GM10248 (cell line): ENCODE measurements at places on chromosomes 13 and 19.

DNA sequence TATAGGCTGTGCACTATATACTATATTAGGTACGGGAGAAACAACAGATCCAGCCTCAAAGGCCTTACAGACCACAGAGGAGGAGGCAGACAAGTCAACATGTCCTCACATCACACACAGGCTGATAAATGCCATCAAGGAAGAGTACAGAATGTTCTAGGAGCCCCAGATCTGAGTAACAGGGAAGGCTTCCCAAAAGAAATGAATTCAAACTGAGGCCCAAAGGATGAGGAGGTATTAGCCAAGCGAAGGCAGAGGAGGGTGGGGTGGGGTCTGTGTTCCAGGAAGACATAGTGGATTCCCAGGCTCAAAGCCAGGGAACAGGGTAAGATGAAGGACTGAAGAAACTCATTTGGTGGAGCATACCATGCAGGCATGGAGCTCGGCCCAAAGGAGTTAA is 55.1 kb downstream of the RXFP2 start:
- no peak for DNase-seq

DNA sequence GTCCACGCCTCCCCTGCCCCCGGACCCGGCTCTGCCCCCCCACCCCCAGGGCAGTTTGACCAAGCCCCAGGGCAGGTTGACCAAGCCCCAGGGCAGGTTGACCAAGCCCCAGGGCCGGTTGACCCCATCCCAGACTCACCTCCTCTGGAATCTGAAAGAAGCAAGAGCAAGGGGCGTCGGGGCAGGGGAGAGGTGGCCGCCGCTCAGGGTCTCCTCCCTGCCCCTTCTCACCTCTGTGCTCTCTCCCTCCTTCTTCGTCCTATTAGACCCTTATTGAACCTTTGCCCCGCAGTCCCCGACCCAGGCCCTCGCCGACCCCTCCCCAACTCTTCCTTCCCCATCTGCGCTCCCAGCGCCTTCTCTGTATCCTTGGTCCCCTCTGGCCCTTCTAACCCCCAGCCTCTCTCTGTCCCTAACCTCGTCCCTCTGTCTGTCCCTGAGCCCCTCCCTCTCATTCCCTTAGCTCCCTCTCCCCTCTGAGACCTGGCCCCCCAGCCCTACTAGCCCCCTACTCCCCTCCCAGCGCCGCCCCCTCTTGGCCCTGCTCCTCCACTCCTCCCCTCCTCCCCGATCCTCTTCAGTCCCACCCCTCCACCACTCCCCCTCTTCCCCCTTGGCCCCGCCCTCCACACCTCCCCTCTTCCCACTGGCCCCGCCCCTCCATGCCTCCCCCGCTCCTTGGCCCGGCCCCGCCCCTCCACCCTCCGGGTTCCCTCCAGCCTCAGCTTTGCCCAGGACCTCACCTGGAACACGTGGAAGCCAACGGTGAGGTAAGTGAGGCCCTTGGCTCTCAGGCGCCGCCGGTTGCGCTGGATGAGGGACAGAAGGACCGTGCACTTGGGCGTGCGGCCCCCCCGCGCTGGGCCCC is 7.6 kb downstream of the CAPN12 start:
- DNase-seq: peak; percentile 91

- no peak for DNase-seq
Observed at GRCh38 chr19:58117841-58118575, 20.0 kb upstream of the ZSCAN18 start.

GRCh38 chr19:39163621-39164020 is 33.1 kb upstream of the NCCRP1 start:
- no peak for DNase-seq

DNA sequence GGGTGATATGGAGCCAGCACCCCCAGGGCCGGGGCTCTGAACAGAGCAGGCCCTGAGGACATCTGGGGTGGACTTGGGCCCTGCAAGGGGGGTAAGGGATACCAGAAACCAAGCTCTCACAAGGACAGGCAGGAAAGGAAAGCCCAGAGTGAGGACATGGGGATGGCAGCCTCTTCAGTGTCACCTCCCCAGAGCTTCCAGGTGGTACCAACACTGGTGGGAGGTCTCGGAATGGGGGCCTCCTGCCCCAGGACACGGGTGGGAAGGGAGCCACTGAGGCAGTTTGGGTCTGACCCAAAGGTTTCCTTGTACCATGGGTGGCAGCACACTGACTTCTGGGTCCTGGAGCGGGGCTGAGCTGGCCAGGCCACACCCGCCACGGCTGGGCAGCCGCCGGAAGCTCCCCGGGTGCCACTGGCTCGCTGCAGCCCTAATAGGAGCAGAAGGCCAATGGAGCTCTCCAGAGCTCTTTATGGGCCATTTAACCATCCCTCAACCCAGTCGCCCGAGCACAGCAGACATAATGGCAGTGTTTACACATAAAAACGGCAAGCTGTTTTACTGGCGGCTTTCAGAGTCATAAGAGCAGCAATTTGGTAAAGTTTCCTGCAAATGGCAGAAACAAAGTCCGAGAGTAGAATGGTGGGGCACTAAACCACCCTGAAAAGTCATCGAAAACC is 59.3 kb downstream of the PEPD start:
- no peak for DNase-seq

GRCh38 chr13:112179995-112180394 is 113.0 kb downstream of the SOX1 start:
- no peak for DNase-seq

GRCh38 chr19:2328401-2329148 is at the start of the genes LSM7 and SPPL2B:
Gene LSM7 (minus strand): TSS chr19:2328586. CDS start chr19:2328566, 20 bp downstream.
Gene SPPL2B (plus strand): TSS chr19:2328684. CDS start chr19:2328710, 26 bp downstream.
- peak; percentile 99 for DNase-seq

DNA sequence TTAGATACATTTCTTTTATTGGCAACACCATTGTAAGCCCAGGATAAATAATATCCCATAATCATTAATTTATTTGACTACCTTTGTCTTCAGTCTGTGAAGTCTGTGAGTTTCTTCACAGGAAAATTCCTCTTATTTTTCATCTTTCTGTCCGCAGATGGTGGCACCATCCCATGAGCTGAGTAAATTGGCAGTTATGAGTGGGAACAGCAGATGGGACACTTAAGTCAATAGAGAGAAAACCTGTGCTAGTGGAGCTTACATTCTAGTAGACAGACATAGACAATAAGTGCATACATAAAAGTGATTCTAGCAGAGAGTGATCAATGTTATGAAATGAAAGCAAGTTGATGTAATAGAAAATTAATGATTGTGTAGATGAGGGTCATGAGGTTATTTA is 638.2 kb upstream of the MIR17HG start:
- DNase-seq: no peak

DNA sequence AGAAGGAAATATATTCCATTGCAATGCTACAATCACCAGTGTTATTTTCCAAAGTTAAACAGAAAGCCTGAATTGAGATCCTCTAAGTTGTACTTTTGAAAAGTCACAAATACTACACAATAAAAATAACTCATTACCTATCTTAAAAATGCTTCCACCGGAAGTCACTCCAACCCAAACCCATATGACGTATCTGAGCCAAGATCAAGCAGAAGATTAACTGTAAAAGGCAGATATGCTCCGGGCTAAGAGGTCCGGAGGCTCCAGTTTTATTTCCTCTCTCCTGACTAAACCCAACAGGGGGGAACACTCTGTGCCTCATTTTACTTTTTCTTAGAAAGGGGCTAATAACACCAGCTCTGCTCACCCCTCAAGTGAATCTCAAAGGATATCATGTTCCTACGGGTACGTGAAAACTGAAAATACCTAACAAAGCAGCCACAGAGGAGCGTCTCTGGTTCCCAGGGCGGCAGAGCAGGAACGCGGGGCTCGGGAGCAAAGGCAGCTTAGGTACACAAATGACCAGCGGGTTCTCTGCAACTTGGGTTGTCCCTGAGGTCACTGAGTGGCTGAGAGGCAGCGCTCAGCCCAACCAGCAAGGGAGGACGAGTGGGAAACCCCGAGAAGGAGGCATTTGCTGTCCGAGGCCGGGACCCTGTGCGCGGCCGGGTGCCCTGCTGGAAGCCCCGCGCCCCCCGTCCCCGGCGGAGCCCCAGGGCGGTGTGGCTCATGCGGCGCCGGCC is 750 bp downstream of the RAB20 start:
- peak; percentile 64 for DNase-seq

DNA sequence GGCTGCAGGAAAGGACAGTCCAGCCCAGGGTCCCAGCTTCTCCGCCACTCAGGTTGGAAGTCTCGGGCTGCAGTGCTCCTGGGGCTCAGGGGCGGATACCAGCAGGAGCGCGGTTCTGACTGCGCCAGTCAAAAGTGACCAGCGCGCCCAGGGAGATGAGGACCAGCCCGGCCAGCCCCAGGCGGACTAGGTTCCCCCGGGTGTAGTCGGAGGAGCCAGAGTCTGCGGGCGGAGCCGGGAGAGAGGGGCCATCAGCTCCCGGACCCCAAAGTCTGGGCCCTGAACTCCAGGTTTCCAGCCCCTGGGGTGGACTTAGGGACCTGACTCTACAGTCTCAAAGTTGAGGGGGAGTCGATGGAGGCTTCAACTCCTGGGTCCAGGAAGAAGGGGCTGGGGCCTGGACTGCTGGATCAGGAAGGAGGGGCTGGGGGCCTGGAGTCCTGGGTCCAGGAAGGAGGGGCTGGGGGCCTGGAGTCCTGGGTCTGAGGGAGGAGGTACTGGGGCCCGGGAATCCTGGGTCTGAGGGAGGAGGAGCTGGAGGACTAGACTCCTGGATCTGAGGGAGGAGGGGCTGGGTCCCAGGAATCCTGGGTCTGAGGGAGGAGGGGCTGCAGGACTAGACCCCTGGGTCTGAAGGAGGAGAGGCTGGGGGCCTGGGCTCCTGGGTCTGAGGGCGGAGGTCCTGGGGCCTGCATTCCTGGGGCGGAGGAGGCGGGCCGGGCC is 5.3 kb downstream of the OSCAR start:
- no peak for DNase-seq

DNA sequence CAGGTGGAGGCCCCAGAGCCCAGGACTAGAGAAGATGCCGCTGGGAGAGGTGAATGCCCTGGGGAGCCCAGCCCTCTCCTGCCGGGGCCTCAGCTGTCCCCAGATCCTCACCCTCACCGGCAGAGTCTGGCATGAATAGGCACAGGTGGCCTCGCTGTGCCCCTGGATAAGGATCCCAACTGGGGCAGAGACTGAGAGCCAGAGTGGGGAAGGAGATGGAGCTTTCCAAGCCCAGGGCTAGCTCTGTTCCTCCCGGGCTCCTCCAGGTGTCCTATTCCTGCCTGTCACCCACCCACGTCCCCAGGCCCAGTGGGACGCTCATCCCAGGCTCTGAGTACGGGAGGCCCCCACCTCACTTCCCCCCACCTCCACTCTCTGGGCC is 16.5 kb downstream of the PRR36 start:
- DNase-seq: no peak

DNA sequence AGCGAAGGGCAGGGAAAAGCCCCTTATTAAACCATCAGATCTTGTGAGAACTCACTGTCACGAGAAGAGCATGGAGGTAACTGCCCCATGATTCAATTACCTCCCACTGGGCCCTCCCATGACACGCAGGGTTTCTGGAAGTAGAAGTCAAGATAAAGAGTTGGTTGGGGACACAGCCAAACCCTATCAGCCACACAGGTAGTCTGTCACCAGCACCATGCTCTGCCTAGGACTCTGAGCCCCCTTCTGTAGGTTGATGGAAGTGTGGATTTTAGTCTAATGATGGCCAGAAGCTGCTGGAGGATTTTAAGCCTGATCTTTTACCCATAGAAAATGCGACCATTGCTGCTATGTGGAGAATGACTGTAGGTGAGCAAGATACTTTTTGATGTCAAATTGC is 60.8 kb downstream of the ARHGEF7 start:
- no peak for DNase-seq

- peak; percentile 59 for DNase-seq
Observed at GRCh38 chr13:114110091-114110829, 22.2 kb downstream of the RASA3 start.

- DNase-seq: no peak
Observed at GRCh38 chr19:734716-735115, 16.2 kb upstream of the MISP start.

DNA sequence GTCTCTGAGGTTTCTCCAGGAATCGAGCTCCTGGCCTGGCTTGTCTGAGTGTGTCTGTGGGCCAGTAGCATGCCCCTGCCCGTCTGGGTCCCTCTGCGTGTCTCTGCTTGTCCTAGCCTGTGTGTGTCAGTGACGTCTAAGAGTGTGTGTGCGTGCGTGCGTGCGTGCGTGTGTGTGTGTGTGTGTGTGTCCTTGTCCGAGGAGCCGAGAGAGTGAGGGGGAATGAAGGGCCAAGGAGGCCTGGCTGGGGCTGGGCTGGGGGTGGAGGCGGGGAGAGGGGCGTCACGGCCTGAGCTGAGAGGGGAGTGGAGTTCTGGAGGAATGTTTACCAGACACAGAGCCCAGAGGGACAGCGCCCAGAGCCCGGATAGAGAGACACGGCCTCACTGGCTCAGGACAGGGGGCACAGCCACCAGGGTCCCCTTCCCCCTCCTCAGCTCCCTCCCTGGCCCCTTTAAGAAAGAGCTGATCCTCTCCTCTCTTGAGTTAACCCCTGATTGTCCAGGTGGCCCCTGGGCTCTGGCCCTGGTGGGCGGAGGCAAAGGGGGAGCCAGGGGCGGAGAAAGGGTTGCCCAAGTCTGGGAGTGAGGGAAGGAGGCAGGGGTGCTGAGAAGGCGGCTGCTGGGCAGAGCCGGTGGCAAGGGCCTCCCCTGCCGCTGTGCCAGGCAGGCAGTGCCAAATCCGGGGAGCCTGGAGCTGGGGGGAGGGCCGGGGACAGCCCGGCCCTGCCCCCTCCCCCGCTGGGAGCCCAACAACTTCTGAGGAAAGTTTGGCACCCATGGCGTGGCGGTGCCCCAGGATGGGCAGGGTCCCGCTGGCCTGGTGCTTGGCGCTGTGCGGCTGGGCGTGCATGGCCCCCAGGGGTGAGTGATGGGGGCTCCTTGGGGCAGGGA is at the start of gene AXL:
TSS of gene AXL (plus strand) at position 609 of the 893 bp plus-strand sequence. CDS start at position 779, 170 bp downstream.
- DNase-seq: no peak

DNA sequence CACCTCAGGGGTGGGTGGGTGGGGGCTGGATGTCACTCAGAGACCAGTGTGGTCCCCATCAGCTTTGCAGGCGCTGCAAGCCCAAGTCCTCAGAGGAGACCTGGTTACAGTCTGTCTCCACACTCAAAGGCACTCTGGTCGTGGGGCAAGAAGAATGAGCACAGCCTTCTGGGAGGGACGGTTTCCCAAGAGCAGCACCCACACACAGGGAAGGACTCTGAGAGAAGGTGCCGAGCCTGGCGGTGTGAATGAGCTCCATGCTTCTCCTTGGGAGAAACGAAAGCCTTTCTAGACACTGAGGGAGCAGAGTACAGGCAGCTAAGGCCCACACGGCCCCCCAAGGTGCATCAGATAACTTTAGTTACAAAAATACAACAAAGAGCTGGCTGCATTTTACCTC is 473.6 kb downstream of the FOXO1 start:
- no peak for DNase-seq

DNA sequence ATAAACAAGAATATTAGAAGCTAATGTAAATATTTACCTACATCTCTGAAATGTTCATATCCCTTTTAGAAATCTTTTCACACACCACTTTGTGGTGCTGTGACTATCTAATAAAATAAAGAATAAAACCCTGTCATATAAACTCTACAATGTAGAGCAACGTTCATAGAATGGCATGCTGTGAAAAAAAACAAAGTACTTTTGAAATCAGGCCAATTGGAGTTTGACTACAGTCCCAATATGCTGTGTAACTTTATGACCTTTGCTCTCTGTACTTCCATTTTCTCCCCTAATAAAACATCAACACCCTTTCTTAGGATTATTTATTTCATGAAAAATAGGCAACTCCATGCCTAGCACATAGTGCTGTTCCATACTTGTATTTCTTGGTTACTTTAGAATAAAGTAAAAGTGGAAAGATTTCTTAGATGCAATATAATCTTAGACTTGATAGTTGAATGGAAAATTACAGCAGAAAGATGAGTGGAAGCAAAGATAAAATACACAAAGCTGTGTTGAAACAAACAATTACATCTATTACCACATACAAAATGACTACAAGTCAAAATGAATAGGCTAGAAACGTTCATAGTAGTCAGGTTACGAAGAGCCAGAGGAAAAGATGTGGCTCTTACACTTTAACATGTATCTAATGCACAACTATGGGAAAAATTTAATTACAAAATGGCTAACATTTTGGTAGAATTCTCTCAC is 613.2 kb upstream of the SLITRK5 start:
- no peak for DNase-seq
